Fibroblast of skin of left biceps (primary cell): ENCODE measurements at places on chromosomes 3 and 15.
A peak's percentile ranks its signal among the peaks of the same experiment; 100 is the strongest.

- peak; percentile 79 for DNase-seq
Measured at GRCh38 chr3:136343873-136344555, 93.9 kb downstream of the PCCB start.

DNA sequence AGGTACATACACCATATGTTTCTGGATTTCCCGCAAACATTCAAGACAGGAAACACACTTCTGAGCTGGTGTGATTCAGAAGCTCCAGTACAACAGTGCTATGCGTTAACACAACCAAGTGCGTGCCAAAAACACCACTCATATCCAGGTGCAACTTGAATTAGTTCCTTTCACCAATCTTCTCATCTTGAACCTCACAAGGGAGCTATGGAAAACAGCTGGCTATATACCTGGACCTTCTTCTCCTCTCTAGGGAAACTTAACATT, 31.3 kb downstream of the SUSD5 start:
- DNase-seq, result no peak

- DNase-seq, result no peak
Measured at GRCh38 chr3:48398701-48399386, 26.8 kb downstream of the FBXW12 start.

GRCh38 chr3:47398228-47398627, 17.4 kb downstream of the PTPN23 start:
- no peak for DNase-seq

DNA sequence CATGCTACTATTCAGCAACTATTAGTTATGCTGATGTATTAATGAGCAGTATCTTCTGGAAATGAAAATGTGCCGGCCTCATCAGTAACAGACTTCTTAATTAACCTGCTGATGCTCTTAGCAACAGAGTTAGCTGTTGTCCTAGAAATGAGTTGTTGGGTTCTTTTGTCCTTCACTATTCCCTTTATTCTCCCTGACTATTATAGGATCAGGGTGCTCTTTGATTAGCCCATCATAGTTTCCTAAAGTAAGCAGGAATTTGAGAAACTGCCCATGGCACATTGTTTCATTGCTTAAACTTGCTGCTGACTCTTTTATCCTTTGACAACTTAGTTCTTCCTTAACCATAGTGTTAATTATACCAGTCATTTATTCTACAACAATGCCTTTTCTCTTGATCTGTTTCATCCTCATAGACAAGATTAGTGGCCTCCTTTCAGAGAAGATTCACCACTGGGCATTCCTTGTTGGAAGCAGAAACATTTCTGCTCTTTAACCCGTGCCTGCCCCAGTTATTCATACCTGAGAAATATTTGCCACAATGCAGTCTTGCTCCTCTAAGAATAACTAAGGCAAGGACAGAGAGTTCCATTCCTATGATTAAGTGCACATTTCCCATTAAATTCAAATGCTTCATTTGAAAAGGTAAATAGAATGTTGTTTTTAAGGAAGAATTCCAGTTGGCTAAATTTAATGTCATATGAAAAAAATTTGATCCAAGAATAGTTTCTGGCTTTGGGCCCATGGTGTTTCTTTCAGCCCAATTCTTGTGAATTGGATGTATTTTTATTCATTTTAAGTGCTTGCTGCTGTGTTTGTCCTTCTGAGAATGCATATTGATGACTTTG, 573.3 kb upstream of the TBL1XR1 start:
- DNase-seq, result peak; percentile 51

GRCh38 chr3:124034016-124034843, 42.3 kb upstream of the ROPN1 start:
- DNase-seq, result no peak

- DNase-seq, result no peak
Measured at GRCh38 chr3:120526011-120526870, 69.9 kb upstream of the NDUFB4 start.

DNA sequence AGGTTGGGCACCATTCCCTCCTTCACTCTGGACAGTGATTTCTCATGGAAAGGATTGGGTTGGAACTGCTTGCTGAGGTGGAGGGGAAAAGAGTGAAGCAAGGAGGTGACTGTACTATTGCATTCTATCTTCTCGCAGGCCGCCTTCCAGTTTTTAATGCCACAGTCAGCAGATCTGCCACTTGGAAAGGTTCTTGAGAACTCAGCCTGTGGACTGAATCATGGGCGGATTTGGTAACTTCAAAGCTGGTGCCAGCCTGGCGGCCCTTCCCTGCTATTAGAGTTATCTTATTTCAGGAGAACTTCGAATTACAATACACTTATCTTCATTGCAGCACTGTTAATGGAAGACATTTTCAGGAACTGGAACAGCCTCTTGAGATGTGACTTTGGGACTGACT, 23.1 kb upstream of the SLC28A2 start:
- DNase-seq, result no peak
